ENCODE measurements at places on chromosomes 11 and 22.

DNA sequence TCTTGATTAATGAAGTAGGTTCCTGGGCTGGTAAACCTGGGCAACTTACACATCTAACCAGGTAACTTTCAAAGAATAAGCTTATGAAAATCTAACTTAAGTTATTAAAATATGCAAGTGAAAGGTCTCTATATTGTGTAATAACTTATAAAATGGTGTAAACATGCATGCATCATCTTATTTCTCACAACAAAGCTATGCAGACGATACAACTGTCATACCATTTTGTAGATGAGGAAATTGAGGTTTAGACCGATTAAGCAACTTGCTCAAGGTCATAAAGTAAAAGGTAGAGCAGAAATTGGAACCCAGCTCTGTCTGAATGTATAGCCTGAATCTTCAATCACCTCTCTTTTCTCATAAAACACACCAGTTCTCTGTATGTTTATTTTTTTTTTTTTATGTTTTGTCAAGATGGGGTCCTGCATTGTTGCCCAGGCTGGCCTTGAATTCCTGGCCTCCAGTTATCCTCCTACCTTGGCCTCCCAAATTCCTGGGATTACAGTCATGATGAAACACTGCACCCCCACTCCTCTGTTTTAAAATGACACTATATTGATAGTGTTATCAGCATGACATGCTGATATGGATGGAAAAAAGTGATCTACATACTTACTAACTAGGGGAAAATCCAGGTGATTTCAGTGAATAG is 109.6 kb downstream of the SGSM3 start:
- DNase-seq = no peak

DNA sequence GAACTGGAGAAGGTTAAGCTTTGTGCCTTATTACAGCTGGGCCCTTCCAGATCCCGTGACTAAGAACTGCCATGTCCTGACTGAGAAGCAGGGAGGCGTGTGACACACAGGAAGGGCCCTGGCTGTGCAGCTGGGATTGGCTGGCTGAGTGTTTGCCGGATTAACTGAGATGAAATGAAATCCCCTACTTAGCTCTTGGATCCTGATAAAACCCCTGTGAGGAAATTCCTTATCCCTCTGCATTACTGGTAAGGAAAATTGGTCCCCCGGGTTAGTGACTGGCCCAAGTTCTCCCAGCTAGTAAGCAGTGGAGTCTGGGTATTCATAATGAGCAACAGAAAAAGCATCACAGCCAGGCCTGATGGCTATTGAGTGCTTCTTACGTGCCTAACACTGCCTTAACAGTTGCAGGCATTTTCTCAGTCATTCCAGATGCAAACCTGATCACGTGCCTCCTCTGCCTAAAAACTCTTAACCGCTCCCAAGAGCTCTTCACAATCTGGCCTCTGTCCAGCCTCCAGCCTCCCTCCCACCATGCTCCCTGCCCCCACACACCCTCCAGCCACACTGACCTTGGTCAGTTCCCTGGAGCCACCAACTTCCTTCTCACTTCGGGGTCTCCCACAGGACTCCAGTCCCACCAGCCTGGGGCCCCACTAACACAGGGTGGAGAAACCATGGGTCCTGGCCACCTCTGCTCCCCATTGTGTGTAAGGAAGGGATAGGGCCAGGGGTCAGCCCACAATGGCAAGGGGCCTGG is 37.8 kb downstream of the ARRB1 start:
- no peak for DNase-seq

GRCh38 chr11:34632105-34632791 is 11.4 kb downstream of the EHF start:
- no peak for DNase-seq

GRCh38 chr11:87338046-87338639 is 300.4 kb downstream of the TMEM135 start:
- DNase-seq = no peak

DNA sequence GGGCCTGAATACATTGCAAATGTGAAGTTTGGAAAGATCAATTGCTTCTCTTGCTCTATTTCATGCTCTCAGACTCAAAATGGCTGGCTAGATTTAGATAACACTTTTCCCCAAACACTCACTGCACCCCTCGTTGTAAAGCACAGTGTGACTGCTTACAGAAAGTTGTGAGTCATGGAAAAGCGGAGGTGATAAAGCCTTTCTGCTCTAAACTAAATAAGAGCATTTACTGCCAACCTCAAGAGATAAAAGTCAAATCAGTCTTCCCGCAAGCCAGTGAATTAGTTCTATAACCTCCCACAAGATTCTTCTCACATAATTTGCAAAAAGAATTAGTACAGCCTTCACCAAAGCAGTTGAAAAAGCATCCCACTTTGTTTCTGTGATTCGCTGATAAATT is 168.7 kb downstream of the WT1 start:
- no peak for DNase-seq

- DNase-seq = no peak
Measured at GRCh38 chr11:7579361-7579791, 65.6 kb downstream of the PPFIBP2 start.

DNA sequence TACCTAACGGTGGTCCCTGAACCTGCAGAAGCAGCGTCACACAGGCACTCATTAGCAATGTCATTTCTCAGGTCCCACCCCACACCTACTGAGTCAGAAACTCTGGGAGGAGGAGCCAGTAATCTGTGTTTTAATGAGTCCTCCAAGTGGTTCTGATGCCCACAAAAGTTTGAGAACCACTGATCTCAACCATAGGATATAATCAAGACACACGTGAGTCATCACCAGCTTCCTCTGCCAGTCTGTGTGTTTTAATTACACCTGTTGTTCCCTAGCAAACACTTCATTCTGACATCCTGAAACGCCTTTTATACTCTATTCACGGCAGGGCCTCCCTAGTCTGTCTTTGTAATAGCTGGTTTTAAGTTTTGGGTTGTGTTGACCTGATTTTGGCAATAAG is 5.8 kb downstream of the TECTA start:
- DNase-seq = no peak

- no peak for DNase-seq
Measured at GRCh38 chr11:11988681-11989261, 19.7 kb downstream of the DKK3 start.

- no peak for DNase-seq
Measured at GRCh38 chr11:66335531-66336233, 552 bp downstream of the RIN1 start.

- DNase-seq = no peak
Measured at GRCh38 chr11:2520736-2521035, 75.9 kb downstream of the KCNQ1 start.

- DNase-seq = no peak
Measured at GRCh38 chr22:18066181-18066859, 11.5 kb upstream of the PEX26 start.

DNA sequence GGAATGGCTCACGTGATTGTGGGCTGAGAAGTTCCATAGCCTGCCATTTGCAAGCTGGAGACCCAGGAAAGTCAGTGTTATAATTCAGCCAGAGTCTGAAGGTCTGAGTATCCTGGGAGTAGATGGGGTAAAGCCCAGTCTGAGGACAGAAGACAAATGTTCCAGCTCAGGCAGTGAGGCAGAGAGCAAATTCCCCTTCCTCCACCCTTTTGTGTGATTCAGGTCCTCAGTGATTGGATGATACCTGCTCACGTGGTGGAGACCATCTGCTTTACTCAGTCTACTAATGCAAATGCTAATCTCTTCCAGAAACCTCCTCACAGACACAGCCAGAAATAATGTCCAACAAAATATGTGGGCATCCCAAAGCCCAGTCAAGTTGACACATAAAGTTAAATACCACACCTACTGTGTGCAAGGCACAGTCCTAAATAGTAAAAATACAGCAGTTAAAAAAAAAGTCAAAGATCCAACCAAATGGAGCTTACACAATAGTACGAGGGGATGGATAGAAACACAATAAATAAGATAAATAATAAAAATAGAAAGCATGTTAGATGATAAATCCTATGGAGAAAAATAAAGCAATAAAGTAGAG is 13.2 kb upstream of the APOL6 start:
- DNase-seq = no peak

DNA sequence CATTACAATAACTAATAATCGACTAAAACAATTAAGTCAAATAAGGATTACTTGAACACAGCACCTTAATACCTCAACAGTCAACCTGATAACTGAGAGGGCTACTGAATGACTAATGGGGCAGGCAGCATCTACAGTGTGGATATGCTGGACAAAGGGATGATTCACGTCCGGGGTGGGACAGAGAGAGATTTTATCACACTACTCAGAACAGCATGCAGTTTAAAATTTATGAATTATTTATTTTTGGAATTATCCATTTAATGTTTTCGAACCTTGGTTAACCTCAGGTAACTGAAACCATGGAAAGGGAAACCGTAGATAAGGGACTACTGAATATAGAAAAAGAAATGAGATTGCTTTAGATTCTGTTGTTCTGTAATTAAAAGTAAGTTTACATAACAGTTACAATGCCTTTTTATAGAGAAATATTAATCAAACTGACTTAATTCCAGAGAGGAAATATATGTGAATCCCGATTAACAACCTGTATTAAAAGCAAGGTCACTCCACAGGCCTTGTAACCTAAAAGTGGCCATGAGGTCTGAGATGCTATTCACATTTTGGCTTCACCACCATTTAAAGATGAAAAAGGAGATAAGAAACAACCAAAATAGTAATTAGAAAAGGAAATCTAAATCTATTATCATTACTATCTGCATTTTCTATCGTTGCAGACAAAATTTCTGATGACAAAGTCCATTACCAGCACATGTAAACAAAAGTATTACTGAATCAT is 119.0 kb upstream of the TP53AIP1 start:
- DNase-seq = no peak

- DNase-seq = no peak
Measured at GRCh38 chr11:17608821-17609220, 61.8 kb downstream of the OTOG start.

DNA sequence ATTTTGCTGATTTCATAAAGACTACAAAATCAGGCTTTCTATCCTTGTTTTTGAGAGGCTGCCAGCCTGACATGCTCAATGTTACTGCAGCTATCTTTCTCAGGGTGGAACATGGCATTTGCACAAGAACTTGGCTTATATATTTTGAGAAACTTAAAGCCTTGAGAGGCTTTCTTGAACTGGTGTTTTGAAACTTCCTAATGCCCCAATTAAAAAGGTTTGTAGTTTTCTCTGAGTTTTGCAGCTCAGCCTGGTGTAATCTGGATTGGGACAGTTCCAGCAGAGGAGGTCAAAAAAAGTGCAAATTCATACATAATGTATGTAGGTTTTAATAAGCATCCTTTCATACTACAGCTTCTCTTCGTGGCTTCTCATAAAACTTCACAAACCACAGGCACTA is 223.4 kb downstream of the FAM76B start:
- no peak for DNase-seq

- DNase-seq = no peak
Measured at GRCh38 chr22:35505399-35506258, 35.0 kb upstream of the RASD2 start.

DNA sequence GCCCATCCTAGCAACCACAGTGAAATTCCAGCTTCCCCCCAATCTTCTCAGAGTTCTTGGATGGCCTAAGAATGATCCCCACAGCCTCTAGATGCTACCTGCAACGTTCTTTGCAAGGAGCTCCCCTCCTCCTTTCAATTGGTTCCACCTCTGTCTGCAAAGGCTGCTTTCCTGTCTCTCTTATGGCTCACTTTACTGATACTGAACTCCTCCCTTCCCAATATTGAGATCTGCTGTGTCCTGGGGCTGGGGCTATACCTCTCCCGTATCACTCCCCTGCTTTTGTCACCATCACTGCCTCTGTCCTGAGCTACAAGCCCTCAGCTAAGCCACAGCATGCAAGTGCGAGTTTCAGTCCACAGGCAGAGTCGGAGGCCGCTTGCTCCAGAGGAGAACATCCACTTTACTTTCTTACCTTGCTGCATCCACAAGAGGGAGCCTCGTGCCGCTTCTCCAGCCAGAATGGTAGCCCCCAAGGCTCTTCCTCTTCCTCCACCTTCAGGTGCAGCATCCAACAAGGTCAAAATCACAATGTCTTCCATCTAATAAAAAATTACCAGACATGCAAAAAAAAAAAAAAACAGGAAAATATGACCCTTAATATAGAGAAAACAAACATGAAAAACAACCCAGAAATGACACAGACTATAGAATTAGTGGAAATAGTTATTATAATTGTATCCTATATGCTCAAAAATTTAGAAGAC is 48.6 kb upstream of the TMEM45B start:
- DNase-seq = no peak

DNA sequence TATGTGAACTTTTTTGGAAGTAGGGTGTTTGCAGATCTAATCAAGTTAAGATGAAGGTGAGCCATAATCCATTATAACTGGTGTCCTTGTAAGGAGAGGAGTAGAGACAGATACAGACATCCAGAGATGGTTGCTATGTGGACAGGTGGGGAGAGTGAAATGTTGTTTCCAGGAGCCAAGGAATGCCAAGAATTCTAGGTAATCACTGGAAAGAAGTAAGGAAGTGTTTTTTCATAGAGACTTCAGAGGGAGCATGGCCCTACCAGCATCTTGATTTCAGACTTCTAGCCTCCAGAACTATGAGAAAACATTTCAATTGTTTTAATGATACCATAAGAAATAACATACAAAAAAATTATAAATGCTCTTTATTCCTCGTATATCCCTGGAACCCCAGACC is 320.5 kb upstream of the ANO3 start:
- DNase-seq = no peak

DNA sequence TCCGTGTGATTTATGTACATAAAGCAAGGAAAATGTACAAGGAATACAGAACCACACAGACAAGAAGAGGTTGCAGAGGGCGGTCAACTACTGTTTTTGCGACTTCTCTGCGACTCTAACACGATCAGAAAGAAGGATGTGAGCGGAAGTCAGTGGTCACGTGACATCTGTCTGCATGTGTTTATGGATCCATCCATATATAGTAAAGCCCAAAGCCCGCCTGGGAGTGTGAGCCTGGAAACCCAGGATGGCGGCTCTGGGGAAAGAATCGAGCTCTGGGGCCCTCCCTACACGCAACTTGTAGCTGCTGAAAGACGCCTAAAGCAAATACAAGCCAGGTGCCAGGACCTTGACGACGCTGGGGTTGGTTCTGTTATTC is 8.8 kb downstream of the OSBPL5 start:
- no peak for DNase-seq

- no peak for DNase-seq
Measured at GRCh38 chr11:35394941-35395340, 24.4 kb downstream of the SLC1A2 start.

DNA sequence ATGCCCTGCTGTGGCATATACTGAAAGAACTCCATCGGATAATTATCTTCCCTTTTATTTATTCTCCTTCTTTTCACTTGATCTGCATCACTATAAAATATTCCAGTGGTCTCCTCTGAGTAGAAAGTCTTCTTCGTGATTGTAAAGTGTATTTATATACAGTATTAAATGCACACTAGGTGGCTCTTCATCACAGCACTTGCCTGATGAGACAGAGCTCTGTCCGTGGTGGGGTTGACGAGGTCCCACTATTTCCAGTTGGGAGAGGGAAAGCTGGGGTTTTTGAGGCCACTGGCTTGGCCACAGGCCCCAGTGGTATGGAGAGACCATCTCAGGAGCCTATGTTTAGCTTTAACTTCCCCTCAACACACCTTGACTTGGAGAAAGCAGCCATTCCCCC is 31.6 kb upstream of the ZBTB16 start:
- no peak for DNase-seq
